Thoracic aorta endothelial cell (primary cell): ENCODE measurements at places on chromosomes 12 and 14. TPM values are rescaled to one million over a fixed set of nuclear protein-coding genes. Genes with fewer than 3 reads are reported as not detected.

The RNASE1 gene
- 38.3 and 105 TPM in 2 replicates for total RNA-seq

The PRR4 gene
- total RNA-seq = 1.9 and 2.3 TPM in 2 replicates

The CMKLR1 gene
- 0.07 TPM in 1 of 2 replicates, not detected in the other for total RNA-seq

The NAV3 gene
- 62.1 and 62.6 TPM in 2 replicates for total RNA-seq

The TAS2R14 gene
- 4.9 and 6.8 TPM in 2 replicates for total RNA-seq

The NKX2-1 gene
- not detected in 2 replicates for total RNA-seq

The ESPL1 gene
- 14.6 and 29.3 TPM in 2 replicates for total RNA-seq

The OTOGL gene
- 3.1 and 5.3 TPM in 2 replicates for total RNA-seq

The TAS2R13 gene
- total RNA-seq = 2.9 and 5.2 TPM in 2 replicates

The TOMM20L gene
- total RNA-seq = not detected in 2 replicates

The CISTR gene
- total RNA-seq = not detected in 2 replicates

The SAMD15 gene
- total RNA-seq = 1.7 and 2.4 TPM in 2 replicates

The OASL gene
- total RNA-seq = under 0.01 and 0.29 TPM in 2 replicates

The SLCO1B1 gene
- not detected in 2 replicates for total RNA-seq

The BCL2L14 gene
- not detected in 2 replicates for total RNA-seq

The FGF23 gene
- total RNA-seq = not detected in 2 replicates

The KRT83 gene
- total RNA-seq = not detected in 2 replicates

The PTHLH gene
- total RNA-seq = 0.93 and 4.1 TPM in 2 replicates

The P2RX4 gene
- 31.6 and 38.7 TPM in 2 replicates for total RNA-seq

The TAS2R42 gene
- total RNA-seq = not detected in 2 replicates

The EIF2S3B gene
- total RNA-seq = 1.5 and 1.7 TPM in 2 replicates

The PRIMA1 gene
- not detected in 2 replicates for total RNA-seq

The SLC2A13 gene
- total RNA-seq = 7.0 and 7.2 TPM in 2 replicates

The OLR1 gene
- not detected in 2 replicates for total RNA-seq

The SERPINA12 gene
- not detected in 2 replicates for total RNA-seq
